Fibroblast of skin of left biceps (primary cell): ENCODE measurements at places on chromosomes 3 and 15.

GRCh38 chr15:70299931-70300869 is 202.5 kb upstream of the TLE3 start:
- DNase-seq = no peak

DNA sequence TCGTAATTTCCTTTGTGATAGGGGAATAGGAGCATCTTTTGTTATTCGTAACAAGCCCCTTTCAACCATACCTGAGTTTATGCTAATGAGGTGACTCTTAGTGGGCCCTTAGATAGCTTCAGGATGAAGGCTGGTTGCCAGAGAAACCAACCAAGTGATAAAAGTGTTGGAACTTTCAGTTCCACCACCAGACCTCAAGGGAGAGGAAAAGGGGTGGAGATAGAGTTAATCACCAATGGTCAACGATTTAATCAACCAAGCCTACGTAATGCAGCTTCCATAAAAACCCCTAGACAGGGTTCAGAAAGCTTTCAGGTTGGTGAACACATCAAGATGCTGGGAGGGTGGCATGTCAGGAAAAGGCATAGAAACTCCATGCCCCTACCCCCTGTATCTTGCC is 33.0 kb downstream of the HERC1 start:
- DNase-seq = no peak

DNA sequence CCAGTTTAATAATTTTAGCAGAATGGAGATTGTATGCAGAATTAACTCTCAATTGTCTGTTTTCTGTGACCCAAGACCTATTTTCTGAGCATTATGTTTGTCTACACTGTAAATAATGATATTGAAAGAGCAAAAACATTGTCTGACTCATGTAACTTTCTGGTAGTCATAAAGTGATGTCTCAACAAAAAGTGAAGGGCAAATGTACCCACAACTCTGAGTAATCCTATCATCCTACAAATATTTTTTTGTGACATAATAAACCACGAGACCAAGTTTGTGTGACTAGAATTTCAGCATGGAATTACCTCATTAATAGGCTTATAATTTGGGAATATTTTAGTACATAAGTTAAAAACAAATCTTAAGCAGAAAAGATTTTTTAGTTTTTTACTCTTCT is 15.4 kb upstream of the ABHD10 start:
- no peak for DNase-seq

GRCh38 chr15:61857169-61857829 is 202.9 kb downstream of the VPS13C start:
- DNase-seq = no peak

GRCh38 chr15:78260489-78260888 is 3.9 kb upstream of the DNAJA4 start:
- no peak for DNase-seq

DNA sequence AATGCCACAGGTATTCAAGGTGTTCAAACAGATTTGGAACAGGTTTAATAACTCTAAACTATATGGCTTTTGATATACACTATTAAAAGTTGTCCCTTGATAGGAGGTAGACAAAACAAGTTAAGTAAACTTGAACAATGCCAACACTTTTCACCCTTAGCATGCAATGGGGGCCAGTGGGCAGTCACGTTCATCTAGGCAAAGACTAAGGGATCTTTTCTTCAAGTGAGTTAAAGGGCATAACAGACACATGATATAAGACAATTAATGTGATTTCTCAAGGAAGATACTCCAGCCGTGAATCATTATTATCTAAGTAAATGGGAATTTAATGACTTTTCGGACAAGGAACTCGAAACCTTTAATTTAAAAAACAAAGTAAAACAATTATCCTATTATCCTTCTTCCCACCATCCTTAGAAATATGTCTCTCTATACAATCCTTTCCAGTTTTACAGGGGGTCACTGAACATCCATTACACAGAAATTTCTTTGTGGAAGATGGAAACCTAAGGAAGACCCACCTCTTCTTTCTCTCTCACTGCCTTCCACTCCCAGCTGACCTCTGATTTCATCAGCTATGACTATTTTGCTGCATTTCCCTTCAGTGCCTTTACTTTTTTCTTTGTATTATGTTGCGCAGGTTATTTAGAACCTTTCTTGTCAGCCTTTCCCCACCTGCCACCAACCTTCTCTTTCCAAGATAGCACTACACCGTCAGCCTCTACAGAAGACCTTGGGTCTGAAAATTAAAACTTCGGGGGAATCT is 1.5 kb downstream of the CLDN1 start:
- DNase-seq = no peak

- peak; percentile 25 for DNase-seq
These were observed 152.1 kb upstream of the TBC1D5 start for GRCh38 chr3:17894434-17895060.

GRCh38 chr3:184236033-184236410 is 6.6 kb downstream of the VWA5B2 start:
- DNase-seq = no peak

DNA sequence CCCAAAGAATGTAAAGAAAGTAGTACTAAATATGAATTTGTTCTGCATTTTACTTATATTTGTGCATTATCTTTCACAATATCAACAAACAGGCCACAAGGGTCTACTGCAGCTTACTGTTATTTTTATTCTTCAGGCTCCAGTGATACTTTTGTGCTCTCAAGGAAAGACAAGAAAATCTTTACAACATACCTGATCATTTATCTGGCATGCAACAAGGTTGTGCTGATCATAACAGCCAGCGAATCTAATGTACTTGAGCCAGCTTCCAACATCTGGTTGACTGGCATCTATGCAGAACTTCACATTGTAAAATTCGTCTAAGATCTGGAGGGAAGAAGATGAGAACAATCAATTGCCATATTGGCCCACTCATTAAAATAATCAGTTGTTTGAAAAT is 520.0 kb downstream of the MECOM start:
- no peak for DNase-seq

- no peak for DNase-seq
These were observed 28.6 kb upstream of the NDUFB4 start for GRCh38 chr3:120567370-120568201.

DNA sequence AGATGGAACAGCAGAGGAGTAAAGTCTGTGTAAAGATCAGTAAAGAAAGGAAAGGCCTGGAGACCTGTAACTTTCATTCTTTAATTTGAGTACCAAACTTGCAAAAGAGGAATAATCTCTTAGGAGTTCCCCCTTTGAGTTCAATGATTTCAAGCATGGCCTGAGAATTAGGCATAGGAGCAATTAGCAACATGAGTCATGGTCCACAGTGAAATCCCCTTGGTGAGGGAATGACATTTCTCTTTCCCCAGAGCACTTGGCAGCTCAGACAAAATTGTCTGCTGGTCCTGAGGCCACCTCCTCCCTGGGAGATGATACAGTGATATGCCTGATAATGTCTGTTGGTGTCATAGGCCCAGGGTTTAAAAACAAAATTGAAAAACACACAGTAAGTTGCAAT is 81.4 kb upstream of the CRBN start:
- DNase-seq = no peak

- DNase-seq = no peak
These were observed 199.4 kb upstream of the TTC14 start for GRCh38 chr3:180402471-180403073.

- no peak for DNase-seq
These were observed 756 bp downstream of the CLPX start for GRCh38 chr15:65184305-65184867.

- DNase-seq = peak; percentile 9
These were observed 5.4 kb downstream of the BTBD1 start for GRCh38 chr15:83061680-83062079.

DNA sequence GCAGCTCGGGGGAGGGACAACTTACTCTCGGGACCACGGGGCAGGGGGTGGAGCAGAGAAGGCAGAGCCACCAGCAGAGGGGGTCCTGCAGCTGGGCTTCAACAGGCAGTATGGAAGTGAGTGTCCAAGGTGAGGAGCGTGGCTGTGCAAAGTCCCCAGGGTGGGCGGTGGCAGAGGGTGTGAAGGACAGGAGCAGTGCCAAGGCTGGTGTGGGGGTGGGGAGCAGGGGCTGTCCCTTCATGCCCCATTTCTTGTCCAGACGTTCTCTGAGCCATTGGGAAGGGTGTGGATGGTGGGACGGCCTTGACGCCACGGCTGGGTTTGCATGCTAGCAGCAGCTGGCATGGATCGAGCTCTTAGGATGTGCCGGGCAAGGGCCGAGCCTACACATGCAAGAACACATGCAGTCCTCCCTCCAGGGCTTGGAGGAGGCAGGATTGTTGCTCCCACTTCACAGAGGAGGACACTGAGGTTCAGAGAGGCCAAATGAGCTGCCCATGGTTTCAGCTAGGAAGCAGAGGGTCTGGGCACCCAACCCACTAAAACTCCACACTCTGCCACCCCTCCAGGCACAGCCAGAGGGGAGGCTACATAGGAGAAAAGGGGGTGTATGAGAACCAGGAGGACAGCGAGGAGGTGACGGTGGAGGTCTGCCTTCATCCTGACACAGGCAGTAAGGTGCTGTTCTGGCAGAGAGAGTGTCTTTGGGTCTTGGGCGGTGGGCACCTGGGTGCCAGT is 93.6 kb downstream of the TBC1D2B start:
- no peak for DNase-seq

DNA sequence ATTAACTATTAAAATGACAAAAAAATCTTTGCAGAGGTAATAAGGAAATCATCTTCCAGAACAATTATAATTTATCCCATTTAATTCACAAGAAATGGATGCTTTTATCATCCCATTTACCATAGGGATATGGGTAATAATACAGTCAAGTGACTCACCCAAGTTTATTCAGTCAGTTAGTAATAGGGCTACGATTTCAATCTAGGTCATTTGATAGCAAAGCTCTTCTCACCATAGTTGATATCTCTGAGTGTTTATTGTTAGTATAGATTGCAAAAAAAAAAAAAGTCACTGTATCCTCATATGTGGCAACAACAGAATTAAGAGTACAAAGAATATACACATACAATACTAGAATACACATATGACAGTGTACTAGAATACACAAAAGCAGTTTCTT is 797.1 kb downstream of the ROBO1 start:
- DNase-seq = no peak

GRCh38 chr3:158672215-158673176 is at the start of gene LXN:
Gene LXN (minus strand): TSS chr3:158672648. CDS start chr3:158672478, 170 bp downstream.
- DNase-seq = peak; percentile 44

- no peak for DNase-seq
These were observed 86.7 kb downstream of the EBLN2 start for GRCh38 chr3:73148206-73148605.

- DNase-seq = no peak
These were observed 301.3 kb upstream of the TPRG1 start for GRCh38 chr3:188870431-188870830.

DNA sequence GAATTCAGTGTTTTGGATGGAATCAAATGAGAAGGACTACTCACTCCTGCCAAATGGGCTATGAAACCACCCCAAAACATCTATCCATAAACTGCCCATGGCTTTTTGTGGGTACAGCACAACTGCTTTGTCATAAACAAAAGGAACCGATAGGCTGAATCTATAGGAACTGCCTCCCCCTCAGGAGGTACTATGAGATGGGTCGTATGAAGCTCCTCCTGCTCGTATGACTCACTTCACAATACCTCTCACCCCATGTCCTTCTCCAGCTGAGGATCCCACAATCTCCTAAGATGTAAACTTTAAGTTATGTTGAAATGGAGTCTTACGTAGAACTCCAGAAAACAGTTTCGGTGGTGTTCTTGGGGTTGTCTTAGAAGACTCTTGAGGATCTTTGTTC is 129.9 kb upstream of the SAMMSON start:
- DNase-seq = no peak

DNA sequence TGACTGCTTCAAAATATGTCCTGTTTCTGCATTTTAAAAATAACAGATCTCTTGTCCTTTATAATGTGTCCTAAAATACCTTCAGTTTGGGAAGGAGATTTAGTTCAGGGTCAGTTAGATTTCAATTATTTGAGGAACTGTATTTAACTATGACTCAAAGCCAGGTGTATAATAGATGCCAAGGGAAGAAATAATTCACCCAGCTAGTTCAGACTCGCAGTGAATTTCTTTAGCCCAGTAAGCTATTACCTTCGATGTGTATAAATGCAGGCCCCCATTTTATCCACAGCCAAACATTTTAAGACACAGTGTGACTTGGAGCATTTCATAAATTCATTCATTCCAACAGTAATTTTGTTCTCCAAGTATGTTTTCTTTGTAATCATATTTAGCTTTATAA is 458.0 kb downstream of the ZNF385D start:
- DNase-seq = no peak

GRCh38 chr3:164465172-164465571 is 613.1 kb downstream of the SI start:
- DNase-seq = no peak

DNA sequence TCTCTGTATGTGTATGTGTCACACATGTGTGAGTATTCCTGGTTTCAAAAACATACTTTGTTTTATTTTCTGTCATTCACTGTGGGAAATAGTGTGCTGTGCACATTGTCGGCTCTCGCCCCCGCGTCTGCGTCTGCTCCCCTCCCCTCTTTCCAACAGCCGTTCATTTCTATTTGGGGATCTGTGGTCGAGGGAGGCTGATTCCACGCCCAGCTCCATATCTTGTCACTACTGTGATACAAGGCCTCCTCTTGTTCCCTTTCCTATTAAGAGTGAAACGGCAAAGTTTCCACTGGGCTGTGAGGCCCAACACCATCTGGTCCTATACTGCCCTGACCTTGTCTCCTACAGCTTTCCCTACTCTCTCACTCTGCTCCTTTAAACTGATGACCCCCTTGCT is 172.5 kb upstream of the LRIG1 start:
- DNase-seq = no peak

- DNase-seq = no peak
These were observed 35.4 kb upstream of the RAB6B start for GRCh38 chr3:133931084-133931483.

- DNase-seq = no peak
These were observed 667 bp downstream of the CEMIP start for GRCh38 chr15:80779658-80780415.

DNA sequence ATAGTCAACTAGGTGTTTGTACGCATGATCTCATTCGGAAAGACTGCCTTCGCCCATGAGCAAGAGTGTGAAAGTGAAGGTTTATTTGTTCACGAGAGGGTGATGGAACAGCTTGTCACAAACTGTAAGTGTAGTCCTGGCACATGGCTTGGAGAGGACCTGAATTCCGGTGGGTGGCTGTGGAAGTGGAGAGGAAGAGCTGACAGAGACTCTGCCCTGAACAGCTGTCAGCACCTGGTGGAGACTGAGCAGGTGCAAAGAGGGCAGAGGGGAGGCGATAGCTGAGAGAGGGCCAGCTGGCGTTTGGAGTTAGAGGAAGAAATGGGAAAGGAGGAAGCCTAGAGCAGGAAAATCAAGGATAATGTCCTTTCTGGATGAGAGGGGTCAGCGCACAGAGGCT is 155.7 kb downstream of the EEFSEC start:
- no peak for DNase-seq

DNA sequence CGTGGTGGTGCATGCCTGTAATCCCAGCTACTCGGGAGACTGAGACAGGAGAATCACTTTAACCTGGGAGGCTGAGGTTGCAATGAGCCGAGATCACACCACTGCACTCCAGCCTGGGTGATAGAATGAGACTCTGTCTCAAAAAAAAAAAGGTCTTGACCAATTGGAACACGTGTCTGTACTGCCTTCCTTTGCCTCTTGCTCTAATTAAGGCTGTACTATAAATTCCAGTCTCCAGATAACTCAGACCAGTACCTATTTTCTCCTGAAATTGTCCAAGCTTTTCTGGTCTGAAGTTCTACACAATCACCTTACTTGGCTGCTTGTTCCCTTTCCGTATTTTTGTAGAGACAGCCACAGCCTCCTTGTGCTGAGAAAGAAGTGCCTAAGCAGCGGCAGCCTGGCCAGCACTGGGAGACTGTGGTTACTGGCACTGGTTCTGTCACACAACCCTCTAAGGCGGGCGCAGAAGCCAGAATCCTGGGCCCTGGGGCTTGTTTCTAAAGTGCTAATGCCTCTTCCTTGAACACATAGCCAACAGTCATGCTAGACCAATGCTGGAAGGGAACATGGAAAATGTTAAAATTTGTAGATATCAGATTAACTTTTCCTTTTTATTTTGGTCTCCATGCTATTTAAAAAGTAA is 6.2 kb upstream of the CEP70 start:
- no peak for DNase-seq
